ENCODE measurements at places on chromosomes 2 and 18.
A peak's percentile ranks its signal among the peaks of the same experiment; 100 is the strongest.

DNA sequence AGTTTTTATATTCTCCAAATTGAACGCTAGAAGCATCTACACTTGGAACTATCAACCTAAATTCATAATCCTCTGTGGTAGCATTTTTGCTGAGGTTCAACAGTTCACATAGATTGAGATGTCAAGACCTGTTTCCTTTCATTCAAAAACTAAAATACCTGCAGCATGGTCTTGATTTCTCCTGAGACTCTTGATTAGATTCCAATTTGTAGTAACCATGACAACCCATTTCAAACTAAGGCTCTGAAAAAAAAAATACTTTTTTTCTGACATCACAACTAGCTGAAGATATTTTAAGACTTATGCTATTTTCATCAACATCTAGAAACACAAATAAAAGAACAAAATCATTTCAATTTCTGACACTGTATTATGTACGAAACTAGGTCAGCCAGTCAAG, 29.8 kb downstream of the COBLL1 start:
- no peak for DNase-seq

- no peak for DNase-seq
Measured at GRCh38 chr18:59582395-59582794, 114.8 kb downstream of the CCBE1 start.

DNA sequence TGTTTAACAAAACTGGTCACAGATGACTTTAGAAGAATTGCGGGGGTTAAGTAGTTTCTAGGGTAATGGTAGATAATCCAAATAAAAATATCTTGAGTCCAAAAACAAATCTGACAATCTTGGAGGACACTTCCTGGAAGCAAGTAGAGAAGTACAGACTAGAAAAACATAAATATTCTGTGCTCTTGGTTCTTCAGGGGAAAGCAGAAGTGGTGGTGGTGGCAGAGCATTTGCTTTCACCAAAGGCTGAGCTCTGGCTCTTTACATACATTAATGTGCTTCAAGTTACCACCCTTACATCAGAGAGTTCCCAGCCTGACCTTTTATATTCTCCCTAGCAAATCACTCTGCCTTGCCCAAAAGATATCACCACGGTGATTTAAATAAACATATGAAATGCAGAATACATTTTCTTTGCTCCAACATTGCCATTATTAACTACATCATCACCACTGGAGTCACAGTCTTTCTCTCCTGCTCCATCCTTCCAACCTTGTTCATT, 15.3 kb downstream of the PDE11A start:
- no peak for DNase-seq

DNA sequence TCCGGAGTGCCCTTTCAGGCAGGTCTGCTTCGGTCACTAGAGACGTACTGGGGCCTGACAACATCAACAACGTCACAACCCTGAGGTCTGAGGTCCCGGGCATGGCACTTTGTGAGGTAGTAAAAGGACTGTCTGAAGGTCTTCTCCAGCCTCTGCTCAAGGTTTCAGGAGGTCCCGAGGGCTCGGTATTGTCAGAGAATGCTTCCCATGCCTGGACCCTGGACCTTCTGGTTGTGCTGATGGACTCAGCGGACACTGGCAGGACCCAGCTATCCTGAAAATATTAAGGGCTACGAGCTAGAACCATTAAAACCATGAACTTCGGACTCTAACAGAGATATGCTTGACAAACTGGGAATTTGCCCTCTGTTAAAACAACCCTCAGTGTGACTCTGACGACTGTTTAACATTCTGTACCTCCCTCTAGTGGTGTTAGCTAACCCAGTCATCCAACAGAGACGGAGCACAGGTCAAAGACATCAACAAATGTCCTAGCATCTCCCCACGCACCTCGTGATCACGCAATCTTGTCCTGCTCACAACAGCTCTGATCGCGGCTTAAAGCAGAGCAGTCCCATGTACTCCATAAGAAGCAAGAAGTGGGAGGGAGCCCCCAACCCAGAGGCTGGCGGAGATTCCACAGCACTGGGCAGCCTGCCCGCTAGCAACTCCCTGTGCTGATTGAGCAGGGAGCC, 96.5 kb downstream of the CCDC93 start:
- no peak for DNase-seq

DNA sequence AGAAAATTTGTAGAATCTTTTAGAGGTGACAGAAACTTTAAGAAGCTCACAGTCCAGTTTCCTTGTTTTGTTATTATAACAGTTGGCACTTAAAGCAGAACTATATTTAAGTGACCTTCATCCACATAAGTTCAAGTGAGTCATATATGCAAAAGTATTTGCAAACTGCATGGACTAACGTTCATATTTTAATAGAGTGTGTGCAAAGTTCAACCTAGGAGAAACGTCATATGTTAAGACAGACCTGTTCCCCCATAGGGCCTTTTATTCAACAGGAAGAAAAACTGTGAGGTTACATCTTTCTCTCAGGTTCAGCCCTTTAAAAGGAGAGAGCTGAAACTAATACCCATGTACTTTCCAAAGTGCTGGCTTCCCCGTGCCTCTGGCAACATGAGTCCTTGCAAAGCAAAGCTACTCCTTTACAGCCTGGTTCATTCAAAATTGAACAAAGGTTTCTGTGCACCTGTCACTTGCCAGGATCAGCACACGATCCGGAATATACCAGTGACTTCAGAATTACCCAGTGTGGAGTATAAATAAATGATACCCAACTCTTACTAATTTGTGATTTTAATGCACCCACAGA, 280.0 kb upstream of the RAB12 start:
- DNase-seq, result peak; percentile 42

GRCh38 chr2:3645745-3646389, 12.1 kb upstream of the ALLC start:
- no peak for DNase-seq

- no peak for DNase-seq
Measured at GRCh38 chr18:55489034-55489986, 98.7 kb downstream of the TCF4 start.

DNA sequence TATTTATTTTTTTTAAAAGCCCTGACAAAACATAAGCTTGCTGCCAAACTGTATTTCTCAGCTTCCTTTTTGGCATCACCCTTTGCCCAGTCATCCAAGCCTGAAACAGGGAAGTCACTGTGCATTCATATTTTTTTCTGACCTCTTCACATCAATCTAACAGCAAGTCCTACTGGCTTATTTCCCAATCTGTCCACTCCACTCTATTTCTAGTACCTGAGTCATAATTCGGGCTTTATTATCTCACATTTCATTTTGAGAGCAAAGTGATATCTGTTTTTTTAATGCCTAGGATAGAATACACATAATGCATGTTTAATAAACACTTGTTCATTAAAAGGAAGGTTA, 5.1 kb downstream of the HNMT start:
- peak; percentile 61 for DNase-seq

DNA sequence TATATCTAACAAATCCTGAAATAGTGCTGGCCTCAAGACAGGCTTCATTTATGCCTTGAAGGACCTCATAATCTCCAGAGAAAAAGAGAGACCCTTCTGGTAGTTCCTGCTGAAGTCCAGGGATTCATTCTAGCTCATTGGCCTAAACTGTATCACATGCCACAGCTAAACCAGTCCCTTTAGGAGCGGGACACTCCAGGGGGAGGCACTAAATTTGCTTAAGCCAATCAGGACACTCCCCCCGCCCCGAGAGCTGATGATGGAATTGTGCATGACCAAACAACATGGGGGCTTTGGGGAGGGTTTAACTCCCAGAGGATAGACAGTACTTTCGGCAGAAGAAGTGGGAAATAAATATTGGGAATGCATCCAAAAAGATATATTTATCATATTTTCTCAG, 36.4 kb upstream of the CXCR4 start:
- no peak for DNase-seq

- no peak for DNase-seq
Measured at GRCh38 chr2:217703102-217703501, 299.7 kb downstream of the TNS1 start.

DNA sequence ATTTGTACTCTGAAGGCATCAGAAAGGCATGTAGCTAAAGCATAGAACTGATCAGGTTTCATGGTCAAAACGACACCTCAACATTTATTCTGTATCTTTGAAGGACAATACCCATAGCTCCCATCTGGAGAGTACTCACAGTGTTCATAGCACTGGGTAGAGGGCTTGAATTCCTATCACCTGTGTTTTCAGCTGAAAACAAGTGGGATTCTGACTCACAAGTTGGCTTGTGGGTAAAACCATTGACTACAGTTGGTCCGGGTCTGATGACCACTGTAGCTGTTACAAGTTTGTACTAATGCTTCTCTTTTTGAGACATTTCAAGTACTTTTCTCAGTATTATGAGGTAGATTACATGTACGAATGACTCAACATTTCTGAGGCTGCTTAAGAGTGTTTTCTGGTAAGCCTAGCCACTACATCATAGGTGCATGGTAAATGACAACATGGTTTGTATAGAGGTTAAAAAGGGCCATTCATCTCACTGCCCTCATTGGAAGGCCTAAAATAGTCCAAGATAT, 68.6 kb upstream of the PELI1 start:
- no peak for DNase-seq

- DNase-seq, result no peak
Measured at GRCh38 chr2:195642027-195642678, 14.9 kb upstream of the SLC39A10 start.

GRCh38 chr18:62655520-62656219, 59.7 kb upstream of the PHLPP1 start:
- DNase-seq, result no peak

- no peak for DNase-seq
Measured at GRCh38 chr2:56626927-56627326, 443.1 kb downstream of the CCDC85A start.

- DNase-seq, result no peak
Measured at GRCh38 chr2:242054881-242055801, 185.6 kb downstream of the RTP5 start.

DNA sequence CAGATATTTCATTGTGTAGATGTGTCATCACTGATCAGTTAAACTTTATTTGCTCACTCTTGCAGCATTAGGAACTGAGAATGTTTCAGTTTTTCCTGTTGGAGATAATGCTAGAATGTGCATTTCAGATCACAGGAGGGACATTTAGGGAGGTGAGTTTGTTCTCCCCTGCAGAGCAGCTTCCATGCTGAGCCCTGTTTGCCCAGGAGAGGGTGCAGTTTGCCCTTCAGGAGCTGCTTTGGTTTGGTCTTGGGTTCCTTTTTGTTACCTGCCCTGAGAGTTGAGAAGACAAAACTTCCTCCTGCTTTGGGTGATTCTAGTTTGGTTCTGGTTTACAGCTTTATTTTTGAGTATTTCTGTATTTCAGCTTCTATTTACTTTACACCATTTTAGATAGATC, 49.9 kb downstream of the DGKD start:
- DNase-seq, result no peak

GRCh38 chr2:74544634-74545033, 9.1 kb downstream of the LOXL3 start:
- no peak for DNase-seq

DNA sequence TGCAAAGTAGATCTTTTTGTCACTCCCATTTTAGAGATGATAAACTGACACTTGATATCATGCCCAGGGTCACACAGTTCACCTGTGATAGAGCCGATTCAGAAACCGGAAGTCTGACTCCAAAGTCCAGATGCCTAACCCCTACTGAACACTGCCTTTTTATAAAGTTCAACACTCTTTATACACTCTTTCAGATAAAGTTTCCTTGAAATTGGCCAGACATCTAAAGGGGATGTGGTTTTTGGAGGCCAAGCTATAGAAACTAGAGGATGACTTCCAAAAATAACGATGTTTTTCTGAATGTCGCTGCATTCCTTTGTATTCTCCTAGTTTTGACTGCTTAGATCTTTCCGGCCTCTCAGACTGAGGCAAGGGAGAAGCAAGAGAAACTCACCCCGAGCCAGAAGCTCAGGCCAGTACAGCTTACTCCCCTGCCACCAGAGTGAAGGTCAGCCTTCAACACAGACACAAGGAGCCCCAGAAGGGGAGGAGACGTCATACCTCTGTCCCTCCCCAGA, 61.8 kb downstream of the NRP2 start:
- DNase-seq, result no peak

- no peak for DNase-seq
Measured at GRCh38 chr2:10413991-10414451, 34.1 kb downstream of the ODC1 start.

Data from AG04450 (cell line).